Kidney glomerular epithelial cell (primary cell): ENCODE measurements at places on chromosomes 2 and 18.

DNA sequence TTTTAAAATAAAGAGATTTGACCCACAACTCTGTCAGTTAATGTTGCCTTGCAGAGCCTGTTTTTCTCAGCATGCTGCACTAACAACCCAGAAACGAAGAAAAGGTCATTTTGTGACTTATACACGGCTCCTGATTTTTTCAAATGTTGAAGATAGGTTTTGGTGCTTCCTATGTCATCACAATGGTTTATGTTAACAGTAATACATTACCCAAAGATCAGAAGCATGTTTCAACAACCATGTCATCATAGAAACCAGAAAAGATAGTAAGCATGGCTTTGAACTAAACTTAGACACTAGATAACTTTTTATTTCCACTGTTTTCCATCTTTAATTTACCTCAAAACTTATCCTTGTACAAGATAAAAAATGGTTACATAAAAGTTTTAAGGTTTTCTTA is 10.1 kb downstream of the BAZ2B start:
- DNase-seq, result no peak

GRCh38 chr2:80519699-80520291 is 215.2 kb upstream of the LRRTM1 start:
- no peak for DNase-seq

DNA sequence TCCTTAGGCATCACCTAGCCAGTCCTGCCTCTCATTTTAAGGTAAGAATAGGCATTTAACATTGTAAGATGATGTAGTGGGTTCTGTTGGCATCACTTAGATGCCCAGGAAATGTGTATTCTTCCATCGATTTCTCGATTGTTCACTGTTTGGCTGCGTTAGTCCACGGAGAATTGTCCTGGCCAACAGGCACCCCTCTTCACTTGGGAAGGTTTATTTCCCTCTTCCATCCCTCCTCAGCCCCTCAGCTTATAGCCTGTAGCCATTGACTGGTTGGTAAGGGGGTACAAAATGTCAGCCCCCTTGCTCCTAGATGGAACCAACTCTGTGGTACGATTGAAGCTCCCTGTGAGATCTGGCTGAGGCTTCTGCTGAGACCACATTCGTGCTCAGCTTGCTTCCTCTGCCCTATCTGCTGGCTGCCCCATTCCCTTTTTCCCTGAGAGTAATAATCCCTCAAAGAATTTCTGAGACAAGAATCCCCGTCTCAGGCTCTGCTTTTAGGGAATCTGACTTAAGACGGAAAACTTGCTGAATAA is 43.4 kb downstream of the PLEKHA3 start:
- no peak for DNase-seq

GRCh38 chr2:179927041-179927440 is 65.6 kb upstream of the ZNF385B start:
- DNase-seq, result no peak

DNA sequence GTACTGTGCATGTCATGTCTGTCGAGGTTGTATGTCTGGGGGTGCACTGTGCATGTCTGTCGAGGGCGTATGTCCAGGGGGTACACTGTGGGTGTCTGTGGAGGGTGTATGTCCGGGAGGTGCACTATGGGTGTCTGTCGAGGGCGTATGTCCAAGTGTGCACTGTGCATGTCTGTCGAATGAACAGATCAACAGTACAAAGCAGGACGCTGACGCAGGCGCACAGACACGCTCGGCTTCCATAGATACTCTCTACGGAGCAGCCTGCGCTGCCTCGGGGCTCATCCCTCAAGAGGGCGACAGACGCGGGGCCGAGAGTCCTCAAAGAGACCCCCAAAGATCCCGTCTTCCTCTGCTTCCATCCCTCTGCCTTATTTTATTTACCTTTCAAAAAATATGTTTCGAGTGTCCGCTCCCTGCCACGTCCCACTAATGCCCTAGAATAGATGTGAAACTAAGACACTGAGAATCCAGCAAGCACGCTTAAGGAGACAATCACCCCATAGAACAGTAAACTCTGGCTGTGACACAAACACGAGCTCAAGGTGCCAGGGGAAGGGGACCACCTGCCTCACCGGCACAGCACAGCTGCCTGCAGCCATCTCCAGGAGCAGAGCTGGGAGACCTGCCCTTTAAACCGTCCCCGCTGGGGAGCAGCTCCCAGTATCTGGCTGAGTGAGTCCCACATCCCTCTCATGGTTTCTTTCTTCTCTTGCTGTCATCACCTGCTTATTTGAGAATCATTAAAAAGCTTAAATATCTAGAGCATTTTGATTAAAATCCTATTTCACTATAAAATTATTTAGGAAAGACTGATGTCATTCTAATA is 250.5 kb upstream of the MYT1L start:
- no peak for DNase-seq

DNA sequence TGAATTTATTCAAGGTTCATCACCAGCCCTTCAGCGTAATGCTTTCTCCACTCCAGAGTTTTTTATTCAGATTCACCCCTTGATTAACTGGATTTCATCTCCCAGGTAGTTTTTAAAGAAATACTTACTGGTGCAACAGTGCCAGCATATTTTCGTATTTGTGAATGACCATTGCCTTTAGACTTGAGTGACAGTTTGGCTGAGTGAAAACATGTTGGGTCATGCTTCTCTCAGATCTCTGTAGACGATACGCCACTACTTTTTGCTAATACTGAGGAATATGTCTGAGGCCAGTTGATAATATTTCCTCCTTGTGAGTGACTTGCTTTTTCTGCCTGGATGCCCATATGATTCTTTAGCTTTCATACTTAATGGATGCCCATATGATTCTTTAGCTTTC is 51.5 kb downstream of the CYP26B1 start:
- DNase-seq, result no peak

DNA sequence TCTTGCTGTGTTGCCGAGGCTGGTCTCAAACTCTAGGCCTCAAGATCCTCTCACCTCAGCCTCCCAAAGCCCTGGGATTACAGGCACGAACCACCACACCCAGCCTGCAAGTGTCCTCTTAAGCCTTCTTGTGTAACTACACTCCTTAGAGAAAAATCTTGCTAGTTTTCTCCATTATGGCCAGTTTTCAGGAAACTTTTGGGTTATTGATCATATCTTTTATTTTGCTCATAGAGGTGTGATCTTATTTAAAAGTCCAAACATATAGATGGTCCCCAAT is 2.4 kb downstream of the SOCS6 start:
- DNase-seq, result no peak

DNA sequence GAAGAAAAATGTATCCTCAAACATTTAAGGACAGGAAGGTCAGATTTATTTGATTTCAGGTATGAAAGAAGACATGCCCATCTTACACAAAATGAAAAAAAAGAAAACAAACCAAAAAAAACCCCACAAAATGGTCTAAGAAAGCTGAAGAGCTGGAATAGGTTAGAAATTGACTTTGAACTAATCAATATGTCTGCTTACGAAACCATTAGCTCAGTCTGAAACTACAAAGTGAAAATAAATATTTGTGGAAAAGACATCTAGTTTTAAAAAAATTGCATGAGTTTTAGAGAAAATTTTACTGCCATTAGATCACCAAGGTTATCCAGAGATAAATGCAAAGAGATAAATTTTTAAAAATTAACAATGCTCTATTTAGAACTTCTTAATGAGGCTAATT is 125.3 kb downstream of the TMEFF2 start:
- DNase-seq, result no peak

DNA sequence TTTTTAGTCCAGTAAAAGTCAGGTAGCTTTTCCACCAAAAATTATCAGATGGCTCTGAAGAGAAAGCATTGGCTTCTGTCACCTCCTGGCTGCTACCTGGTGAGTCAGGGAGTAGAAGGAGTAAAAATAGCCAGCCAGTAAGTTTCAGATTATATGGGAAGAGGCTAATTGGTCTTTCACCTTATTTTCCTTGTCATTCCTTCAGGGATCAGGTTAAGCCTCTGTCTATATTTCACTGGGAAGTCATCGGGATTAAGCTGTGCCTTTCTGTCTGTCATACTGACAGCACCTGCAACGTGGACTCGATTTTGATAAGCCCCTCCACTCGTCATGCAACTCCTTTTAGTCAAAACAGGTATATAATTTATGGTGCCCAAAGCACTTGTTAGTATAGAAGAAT is 380.7 kb upstream of the CELF4 start:
- no peak for DNase-seq

- no peak for DNase-seq
These were observed 32.0 kb upstream of the SKOR2 start for GRCh38 chr18:47283476-47283875.

- peak; percentile 77 for DNase-seq
These were observed 25.3 kb downstream of the MMADHC start for GRCh38 chr2:149562324-149562723.

GRCh38 chr2:142175813-142176338 is 45.1 kb upstream of the LRP1B start:
- no peak for DNase-seq

- DNase-seq, result no peak
These were observed 309.2 kb downstream of the NRXN1 start for GRCh38 chr2:50722776-50723175.

DNA sequence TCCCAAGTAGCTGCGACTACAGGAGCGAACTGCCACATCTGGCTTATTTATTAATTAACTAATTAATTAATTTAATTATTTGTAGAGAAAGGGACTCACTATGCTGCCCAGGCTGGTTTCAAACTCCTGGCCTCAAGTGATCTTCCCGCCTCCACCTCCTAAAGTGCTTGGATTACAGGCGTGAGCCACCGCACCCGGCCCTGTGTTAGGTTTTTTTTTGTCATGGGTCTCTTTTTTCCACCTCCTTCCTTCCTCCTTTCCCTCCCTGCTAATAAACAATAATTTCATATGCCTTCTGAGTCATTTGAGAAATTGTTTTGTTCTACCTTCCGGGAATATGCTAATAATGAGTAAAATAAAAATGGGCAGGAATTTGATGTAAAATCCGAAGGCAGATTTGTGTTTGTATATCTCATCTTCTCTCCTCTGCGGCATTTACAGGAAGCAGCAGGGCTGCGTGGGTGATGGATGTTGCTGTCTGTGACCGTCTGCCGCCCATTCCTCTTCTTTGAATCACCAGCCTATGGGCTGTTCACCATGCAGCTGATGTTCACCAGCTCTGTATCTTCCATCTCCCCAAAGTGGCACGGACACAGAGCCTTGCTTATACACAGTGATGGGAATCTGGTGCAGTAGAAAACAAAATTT is 89.9 kb downstream of the ACSL3 start:
- DNase-seq, result peak; percentile 81

DNA sequence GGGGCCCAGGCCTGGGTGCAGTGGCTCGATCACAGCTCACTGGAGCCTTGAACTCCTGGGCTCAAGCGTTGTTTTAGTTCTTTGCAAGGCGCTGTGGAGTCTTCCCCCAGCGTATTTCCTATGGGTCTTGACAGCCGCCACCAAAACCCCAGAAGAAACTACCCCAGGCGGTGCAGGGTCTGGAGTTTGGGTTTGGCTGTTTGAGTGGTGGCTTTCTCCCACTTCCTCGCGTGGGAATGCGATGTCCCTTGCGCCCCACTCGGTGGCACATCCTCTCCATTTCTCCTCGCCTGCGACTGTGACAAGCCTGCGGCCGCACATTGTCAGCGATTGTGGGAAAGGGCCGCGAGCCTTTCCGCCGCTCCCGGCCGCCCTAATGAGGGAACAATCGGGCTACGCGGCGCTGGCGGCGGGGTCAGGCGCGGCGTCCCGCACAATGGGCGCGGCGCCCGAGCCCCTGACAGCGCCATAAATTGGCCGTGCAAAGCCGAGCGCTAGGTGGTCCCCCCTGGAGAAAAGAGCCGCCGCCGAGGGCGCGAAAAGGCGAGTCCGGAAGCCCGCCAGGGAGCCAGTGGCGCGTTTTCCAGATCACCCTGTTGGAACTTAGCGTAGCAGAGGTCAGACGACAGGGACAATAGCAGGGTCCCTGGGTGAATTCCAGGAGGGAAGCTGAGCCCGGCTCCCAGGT is 194.9 kb upstream of the POU3F3 start:
- no peak for DNase-seq

- no peak for DNase-seq
These were observed 3.0 kb upstream of the GPC1 start for GRCh38 chr2:240432430-240432819.

DNA sequence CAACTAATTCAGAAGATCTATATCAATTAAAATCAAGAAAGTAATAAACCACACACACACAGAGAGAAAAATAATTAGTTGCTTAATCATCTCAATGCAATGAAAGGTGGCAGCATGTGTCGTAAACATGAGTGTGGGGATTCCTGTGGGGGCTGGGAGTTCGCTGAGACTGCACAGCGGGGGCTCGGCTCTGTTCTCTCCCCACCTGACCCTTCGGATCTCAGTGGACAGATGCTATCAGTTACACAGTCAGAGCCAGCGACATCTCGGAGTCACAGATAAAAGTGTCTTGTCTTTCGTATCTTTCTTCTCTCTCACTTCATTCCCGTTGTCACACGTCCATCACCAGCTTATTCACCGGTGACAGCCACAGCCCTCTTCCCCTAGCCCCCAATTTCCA is 37.1 kb downstream of the COLEC12 start:
- no peak for DNase-seq

- no peak for DNase-seq
These were observed 79.5 kb upstream of the KLF7 start for GRCh38 chr2:207244971-207245925.

DNA sequence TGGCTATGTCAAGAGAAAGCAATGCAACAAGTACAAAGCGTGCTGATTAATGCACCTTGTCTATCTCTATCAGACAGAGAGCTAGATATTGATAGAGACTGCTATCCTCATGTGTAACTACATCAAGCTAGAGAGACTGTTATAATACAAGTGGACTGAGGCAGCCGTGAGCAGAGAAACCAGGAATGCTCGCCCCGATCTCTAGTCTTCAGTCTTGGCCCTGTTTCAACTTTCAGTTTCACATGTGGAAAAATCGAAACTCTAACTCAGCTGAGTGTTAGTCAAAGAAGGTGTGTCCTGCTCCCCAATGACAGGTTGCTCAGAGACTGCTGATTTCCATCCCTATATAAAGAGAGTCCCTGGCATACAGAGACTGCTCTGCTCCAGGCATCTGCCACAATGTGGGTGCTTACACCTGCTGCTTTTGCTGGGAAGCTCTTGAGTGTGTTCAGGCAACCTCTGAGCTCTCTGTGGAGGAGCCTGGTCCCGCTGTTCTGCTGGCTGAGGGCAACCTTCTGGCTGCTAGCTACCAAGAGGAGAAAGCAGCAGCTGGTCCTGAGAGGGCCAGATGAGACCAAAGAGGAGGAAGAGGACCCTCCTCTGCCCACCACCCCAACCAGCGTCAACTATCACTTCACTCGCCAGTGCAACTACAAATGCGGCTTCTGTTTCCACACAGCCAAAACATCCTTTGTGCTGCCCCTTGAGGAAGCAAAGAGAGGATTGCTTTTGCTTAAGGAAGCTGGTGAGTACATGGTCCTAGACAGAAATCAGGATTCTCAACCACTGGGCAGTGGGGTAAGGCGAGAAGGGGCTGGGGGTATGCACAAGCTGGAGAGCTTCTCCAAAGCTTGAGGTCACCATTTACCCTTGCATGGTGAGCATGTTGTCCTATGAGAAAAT is at the start of gene RSAD2:
Gene RSAD2 (plus strand): TSS at position 376 of the 903 bp plus-strand sequence. CDS start 24 bp downstream, at position 400.
- DNase-seq, result peak; percentile 63

- DNase-seq, result no peak
These were observed 36.6 kb downstream of the CYP1B1 start for GRCh38 chr2:38039121-38039910.

GRCh38 chr2:134926231-134926931 is 7.8 kb downstream of the CCNT2 start:
- no peak for DNase-seq
